ENCODE measurements at places on chromosomes 11 and 22.
A peak's percentile ranks its signal among the peaks of the same experiment; 100 is the strongest.

GRCh38 chr11:9748361-9748970 is 84.6 kb downstream of the SWAP70 start:
- DNase-seq, result peak; percentile 79

- DNase-seq, result no peak
Observed at GRCh38 chr11:131964698-131965483, 594.5 kb downstream of the NTM start.

DNA sequence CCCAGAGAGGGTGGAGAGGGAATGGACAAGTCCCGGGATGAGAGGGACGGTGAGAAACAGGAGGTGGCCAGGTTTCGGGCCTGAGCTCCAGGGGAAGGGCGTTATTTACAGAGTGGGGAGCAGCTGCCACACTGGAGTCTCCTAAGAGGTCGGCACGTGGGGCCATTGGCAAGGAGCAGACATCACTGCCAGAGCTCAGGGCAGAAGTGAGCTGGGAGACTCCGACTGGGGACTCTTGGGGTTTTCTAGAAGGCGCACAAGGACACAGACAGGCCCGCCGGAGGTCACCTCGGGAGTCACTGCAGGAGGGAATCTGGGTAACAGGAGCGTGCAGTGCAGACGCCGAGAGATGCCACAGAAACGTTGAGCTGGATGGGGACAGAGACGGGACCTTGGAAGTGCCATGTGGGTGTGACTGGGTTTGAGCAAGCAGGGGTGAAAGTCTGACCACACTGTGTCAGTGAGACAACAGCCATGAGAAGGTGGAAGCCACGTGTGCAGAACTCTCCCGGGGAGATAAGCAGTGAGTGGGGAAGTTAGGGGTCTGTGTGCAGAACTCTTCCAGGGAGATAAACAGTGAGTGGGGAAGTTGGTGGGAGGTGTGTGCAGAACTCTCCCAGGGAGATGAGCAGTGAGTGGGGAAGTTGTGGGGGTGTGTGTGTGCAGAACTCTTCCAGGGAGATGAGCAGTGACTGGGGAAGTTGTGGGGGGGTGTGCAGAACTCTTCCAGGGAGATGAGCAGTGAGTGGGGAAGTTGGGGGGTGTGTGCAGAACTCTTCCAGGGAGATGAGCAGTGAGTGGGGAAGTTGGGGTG is 187.5 kb downstream of the SHANK2 start:
- DNase-seq, result no peak

GRCh38 chr22:46047226-46047625 is 70.3 kb upstream of the WNT7B start:
- DNase-seq, result no peak

GRCh38 chr22:22978637-22979036 is 91.0 kb downstream of the IGLL5 start:
- no peak for DNase-seq

- DNase-seq, result no peak
Observed at GRCh38 chr11:71535825-71536224, 2.0 kb upstream of the KRTAP5-8 start.

- DNase-seq, result no peak
Observed at GRCh38 chr11:74267014-74267413, 44.4 kb downstream of the P4HA3 start.

DNA sequence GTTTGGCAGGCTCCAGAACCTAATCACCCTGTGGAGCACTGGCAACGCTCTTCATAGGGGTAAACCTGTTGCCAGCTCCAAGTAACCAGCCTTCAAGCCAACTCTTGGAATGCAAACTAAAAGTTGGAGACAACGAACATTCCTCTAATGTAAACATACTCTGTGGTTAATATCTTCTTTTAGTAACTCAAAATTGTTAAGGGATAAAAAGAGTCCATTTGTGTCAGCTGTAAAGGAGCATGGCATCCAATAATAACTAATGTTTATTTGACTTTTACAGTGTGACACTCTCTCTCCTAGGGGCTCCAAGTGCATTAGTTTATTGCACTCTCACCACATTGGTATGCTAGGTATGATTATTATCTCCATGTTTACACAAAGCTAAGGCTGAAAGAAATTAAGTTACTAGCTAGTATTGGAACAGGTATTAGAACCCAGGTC is 31.0 kb upstream of the AMOTL1 start:
- DNase-seq, result peak; percentile 54

GRCh38 chr11:71397331-71397860 is 50.8 kb downstream of the DHCR7 start:
- DNase-seq, result no peak

DNA sequence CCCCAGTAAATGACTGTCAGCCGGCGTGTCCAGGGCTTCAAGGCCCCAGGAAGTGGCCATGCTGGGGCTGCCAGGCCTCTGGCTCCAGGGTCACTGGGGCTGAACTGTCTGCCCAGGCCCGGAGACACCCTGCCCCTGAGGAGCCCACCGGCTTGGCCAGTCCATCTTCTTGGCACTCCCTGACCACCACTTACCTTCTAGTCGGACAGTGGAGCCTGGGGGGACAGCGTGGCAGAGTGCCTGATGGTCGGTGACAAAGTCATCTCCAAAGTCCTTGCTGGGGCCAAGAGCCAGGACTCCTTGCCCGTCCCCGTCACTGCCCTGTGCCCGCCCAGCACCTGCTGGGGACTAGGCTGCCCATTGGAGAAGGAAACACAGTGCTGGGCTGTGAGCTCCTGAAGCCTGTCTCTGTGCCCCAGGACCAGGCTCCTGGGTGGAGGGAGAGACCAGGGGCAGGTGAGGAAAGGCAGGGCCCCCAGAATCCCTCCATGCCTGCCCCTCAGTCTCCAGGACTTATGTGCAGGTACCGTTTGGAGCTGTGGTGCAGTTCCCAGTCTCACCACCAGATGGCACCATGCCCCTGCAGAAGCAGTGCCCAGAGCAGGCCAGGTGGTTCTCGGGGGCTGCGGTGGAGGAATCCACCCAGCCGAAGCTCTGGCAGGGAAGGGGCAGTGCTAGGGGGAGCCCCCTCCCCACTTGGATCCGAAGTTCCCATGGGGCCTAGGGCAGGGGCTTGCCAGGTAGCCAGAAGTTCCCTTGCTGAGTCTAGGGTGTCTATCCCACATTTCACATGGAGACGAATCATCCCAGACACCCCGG is 6.0 kb upstream of the CCDC188 start:
- DNase-seq, result peak; percentile 66

DNA sequence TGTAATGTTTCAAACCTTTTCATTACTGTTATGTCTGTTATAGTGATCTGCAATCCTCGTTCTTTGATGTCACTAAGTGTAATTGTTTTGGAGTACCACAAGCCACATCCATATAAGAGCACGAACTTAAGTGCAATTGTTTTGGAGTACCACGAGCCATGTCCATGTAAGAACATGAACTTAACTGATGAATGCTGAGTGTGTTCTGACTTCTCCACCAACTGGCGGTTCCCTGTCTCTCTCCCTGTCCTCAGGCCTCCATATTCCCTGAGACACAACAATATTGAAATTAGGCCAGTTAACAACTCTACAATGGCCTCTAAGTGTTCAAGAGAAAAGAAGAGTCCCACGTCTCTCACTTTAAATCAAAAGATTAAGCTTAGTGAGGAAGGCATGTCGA is 23.5 kb downstream of the TESMIN start:
- DNase-seq, result peak; percentile 8

DNA sequence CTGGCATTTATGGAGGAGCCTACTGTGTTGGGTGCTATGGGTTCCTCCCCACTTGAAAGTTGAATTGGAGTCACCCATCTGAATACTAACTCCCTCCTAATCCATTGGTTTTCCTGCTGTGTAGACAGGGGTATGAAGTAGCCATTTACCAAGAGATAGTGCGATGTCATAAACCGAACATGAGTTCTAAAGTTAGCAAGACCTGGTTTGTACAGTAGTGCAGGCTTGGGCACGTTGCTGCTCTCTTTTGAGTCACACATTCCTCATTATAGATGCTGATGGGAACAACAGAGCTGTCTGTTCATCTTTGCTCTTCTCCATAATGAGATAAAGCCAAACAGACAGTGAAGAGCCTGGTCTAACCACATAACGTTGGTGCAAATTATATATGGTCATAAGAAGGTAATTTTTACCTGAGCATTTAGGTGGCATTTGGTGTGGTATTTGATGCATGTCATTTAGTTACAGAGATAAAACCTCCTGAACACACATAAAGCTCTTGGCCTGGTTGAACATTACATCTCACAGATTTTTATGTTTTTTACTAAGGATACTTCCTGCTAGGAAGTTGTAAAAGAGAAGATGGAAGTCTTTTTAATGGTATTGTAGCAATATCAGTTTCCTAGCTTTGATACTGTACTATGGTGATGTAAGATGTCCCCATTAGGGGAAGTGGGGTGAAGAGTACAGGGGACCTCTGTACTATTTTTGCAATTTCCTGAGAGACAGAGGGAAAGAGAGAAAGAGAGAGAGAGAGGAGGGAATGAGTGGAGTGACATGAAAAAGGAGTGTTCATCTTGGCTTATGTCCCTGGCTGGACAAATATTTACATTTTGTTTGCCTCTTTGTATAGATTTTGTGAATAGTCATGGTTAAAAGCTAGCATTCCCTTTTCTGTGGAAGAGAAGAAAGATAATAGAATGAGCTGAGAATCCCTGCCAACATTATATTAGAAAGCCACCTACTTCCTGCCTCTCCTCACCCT is 27.9 kb downstream of the GRAP2 start:
- DNase-seq, result no peak

- DNase-seq, result no peak
Observed at GRCh38 chr11:12270215-12270797, 107.1 kb upstream of the PARVA start.

- no peak for DNase-seq
Observed at GRCh38 chr11:72003776-72004171, 5.1 kb downstream of the IL18BP start.

GRCh38 chr11:130522284-130522961 is 74.0 kb downstream of the ADAMTS15 start:
- DNase-seq, result peak; percentile 97

- no peak for DNase-seq
Observed at GRCh38 chr22:50061824-50062355, 3.8 kb upstream of the TTLL8 start.

GRCh38 chr22:35538801-35539321 is 1.8 kb upstream of the RASD2 start:
- no peak for DNase-seq

DNA sequence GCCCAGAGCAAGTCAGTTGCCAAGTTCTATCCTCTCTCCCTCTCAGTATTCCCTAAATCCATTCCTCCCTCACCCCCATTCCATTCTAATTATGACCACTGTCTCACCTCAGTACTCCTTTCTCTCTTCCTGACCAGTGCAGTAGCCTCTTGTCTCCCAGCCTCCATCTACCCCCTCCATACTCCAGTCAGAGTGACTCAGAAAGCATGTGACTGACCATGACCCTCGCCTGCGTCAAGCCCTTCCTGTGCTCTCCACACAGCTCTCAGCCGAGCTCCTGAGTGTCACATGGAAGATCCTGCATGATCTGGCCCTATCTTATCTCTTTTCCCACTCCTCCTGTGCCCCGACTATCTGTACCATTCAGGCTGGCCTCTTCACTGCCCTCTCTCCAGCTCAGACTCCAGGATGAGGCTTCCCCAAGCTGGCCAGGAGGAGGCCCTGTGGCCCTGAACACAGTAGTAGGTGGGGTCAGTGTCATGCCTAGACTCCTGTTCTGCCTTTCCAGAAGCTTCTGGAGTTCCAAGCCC is 42.6 kb downstream of the NEU3 start:
- peak; percentile 97 for DNase-seq

DNA sequence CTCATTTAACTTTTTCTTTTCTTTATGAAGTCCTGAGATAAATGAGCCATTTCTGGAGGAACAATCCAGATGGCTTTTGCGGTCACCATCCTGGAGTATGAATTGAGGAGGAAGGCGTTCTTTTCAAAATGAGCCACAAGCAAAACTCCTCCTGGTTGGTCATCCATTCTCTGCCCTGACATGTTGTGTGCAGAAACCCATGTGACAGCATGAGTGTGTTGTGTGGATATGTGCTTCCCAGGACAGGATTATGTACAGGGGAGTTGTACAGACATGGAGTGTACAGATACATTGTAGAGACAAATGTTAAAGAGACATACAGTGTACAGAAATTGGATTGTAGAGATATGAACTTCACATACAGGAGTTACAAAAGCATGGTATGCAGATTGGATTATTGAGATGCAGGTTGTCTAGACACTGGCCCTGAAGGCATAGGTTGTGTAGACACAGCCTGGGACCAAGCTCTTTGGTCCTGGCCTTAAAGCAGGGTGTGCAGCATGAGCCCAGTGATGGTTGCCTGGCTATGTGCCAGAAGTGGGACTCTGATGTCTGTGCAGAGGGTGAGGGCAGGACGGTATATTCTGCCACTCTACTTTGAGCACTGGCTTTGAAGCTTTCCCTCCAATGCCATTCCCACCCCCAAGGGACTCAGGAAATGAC is 178.5 kb upstream of the ZBED5 start:
- no peak for DNase-seq

DNA sequence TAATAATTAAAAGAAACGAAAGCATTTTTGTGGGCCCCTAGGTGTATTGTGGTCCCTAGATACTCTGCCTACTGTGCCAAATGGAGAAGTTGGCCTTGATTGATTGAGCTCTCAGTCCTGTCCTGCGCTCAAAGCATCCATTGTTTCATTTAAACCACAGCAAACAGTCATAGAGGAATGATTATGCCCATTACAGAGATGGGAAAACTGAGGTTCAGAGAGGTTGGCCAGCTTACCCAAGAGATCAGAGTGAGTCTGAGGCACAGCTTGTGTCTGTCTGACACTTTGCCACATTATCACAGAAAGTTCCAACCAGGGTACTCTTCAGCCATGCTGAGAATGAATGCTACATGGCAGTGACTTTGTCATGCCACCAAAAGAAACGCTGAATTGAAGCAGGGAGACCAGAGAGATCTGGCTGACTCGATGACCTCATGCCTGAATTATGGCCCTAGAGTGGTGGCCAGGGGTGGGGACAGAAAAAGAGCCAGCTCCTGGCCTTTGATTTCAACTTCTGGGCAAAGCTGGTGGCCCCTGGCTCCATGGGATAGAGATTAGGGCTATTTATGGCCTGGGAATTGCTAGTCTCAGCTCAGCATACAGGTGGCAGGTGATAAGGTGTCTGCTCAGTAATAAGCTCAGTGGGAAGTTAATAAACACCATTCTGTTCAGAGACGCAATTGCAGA is 180.5 kb downstream of the MIAT start:
- DNase-seq, result no peak

- no peak for DNase-seq
Observed at GRCh38 chr11:74020539-74020938, 11.7 kb upstream of the UCP3 start.

- DNase-seq, result peak; percentile 12
Observed at GRCh38 chr11:73072935-73073481, 69.1 kb downstream of the FCHSD2 start.

- DNase-seq, result no peak
Observed at GRCh38 chr11:79768343-79768742, 327.5 kb upstream of the TENM4 start.

- no peak for DNase-seq
Observed at GRCh38 chr22:25997886-25998775, 171.1 kb upstream of the SEZ6L start.

Measured in IMR-90 (cell line).